ENCODE measurements at places on chromosomes 6 and 20.
A peak's percentile ranks its signal among the peaks of the same experiment; 100 is the strongest.

GRCh38 chr6:149727793-149728498 is 10.0 kb upstream of the LATS1 start:
- no peak for DNase-seq

- DNase-seq: peak; percentile 20
These were observed 537 bp downstream of the TCP1 start for GRCh38 chr6:159788753-159789376.

GRCh38 chr20:58650776-58651558 is at the start of gene STX16:
TSS of gene STX16 (plus strand) at chr20:58651283. CDS start at chr20:58652007, 724 bp downstream.
- peak; percentile 84 for DNase-seq

- DNase-seq: no peak
These were observed 60.4 kb downstream of the SOX4 start for GRCh38 chr6:21653905-21654304.

DNA sequence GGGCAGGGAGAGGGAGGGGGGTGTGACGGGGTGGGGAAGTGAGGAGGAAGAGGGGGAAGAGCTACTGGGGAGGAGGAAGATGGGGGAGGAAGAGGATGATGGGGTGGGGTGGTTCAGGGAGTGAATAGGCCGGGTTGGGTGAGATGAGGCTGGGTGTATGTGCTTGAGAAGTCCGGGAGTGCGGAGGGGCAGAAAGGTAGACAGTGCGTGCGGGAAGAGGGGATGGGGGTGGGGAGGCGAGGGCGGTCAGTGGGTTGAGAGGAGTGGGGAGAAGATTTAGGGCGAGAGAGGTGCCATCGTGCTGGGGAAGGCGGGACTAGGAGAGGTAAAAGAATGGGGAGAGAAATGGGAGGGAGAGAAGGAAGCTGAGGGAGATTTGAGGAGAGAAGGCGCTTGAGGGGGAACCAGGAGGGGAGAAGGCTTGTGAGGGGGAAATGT is 30.9 kb upstream of the NOTCH4 start:
- no peak for DNase-seq

GRCh38 chr20:44696315-44696714 is 18.9 kb upstream of the CCN5 start:
- DNase-seq: no peak

- DNase-seq: peak; percentile 71
These were observed 1.1 kb downstream of the CITED2 start for GRCh38 chr6:139373154-139373927.

GRCh38 chr6:1591926-1592325 is 17.8 kb upstream of the FOXC1 start:
- DNase-seq: no peak

GRCh38 chr20:14950633-14951032 is 613.2 kb upstream of the FLRT3 start:
- no peak for DNase-seq

DNA sequence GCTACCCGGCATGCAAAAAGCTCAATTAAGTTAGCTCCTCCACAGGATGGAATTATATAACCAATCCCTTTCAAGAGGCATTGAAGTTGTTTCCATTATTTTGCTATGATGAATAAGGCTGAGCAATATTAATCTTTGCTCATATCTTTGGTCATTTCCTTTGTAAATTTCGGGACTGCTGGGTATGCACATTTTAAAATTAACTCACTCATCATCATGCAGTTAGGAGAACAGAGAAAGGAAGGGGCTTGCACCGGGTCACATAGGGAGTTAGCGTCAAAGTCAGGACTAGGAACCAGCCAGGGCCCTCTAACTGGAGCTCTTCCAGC is 430 bp upstream of the FAM110A start:
- no peak for DNase-seq

- no peak for DNase-seq
These were observed 356 bp downstream of the BYSL start for GRCh38 chr6:41921712-41921998.

DNA sequence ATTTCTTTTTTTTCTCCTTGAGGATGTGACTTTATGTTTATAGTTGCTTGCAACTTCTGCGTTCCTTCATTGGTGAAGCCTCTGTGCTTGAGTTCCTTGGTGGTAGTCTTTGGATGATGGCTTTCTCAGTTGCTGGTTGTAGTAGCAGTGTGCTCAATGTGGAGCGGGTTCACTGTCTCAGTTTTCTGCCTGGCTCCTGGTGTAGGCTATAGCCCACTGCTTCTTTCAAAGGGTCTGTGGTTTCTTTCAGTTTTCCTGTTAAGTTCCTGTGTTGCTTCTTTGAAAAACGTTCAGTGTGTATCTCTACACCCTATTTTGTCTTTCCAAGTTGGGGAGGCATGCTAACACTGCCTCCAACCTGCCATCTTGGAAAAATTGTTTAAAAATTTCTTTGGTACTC is 33.9 kb upstream of the ZBTB24 start:
- no peak for DNase-seq

DNA sequence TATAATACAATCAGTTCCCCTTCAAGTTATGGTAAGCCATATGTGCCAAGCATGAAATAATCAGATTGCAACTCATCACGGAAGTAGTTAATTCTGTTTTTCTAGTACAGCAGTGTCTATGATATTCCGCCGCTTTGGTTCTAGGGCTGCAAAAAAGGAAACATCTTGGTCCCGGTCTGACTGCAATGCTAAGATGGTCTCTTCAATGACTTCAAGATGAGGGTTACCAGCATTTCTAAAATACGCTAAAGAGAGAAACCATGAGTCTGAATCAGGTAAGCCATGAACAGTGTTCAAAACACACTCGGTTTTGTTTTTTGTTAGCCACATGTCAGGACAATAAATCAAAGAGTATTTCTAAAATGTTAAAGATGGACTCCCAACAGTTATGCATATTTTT is 3.2 kb upstream of the ANKRD60 start:
- no peak for DNase-seq

- no peak for DNase-seq
These were observed 98.2 kb downstream of the PSMG4 start for GRCh38 chr6:3356824-3357420.

DNA sequence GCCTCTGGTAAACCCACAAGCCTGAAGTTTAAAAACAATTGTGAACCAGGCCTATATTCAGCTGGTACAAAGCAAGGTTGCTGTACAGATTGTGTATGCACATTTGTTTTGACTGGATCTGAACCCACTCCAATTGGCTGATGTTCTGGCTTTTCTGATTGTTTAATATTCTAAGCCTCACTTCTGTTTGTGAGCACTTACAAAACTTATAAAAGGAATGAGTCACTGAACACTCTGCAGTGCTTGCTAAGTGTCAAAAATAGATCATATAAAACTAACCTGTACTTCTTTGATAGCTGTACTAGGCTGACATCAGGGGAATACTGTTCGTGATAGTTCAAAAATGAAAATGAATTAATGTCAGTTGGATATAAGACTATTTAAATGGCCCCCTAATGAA is 12.1 kb downstream of the COL21A1 start:
- no peak for DNase-seq

DNA sequence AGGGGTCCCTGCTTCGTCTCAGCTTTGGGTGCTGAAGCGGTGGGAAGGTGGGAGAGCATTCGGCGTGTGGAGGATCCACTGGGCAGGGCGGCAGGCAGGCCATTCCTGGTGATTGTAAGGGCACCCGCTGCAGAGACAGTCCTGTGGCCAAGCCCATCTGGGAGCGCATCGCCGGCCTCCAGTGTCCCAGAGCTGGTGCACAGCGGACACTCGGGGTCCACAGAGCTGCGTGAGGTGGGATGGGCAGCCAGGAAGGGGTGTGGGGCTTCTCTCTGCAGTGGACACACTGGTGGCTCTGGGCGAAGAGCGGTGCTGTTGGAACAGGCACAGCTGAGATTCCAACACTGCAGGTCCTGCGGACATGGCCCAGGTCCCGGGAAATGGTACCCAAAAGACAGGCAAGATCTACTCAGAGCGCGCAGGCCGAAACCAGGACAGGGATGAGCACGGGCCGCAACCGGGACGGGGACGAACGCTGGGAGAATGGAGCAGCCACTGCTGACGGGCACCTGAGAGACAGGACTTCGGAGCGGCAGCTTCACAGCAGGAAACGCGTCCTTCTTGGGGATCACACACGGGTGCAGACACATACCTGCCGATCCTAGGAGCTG is 188.2 kb downstream of the ERMARD start:
- no peak for DNase-seq

DNA sequence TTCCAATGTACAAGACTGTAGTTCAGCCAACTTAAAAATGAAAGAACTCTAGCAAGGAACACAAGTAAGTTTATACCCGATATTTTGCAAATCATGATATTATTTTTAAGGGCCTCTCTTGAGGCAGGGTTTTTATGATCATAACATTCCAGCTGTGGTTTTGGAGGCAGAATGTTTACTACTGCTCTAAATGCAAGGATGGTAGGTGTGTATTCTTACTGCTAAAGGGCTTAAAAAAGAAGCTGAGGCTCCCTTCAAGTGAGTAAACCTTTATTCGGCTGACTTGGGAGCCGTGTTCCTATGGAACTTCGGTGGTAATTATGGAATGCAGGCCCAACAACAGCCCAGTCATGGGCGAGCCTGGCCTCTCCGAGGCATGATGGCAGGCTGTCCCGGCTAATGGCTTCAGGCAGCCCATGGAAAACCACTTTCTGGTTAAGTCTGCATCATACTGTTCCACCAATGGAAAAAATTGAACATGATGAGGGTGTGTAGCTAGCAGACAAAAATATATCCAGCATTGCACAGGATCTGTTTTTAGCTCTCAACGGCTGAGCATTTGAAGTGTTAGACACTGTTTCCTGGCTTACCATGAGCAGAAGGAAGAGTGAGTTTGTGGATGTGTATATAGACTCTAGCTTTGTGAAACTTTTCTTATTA is 111.5 kb downstream of the TIAM2 start:
- DNase-seq: no peak

DNA sequence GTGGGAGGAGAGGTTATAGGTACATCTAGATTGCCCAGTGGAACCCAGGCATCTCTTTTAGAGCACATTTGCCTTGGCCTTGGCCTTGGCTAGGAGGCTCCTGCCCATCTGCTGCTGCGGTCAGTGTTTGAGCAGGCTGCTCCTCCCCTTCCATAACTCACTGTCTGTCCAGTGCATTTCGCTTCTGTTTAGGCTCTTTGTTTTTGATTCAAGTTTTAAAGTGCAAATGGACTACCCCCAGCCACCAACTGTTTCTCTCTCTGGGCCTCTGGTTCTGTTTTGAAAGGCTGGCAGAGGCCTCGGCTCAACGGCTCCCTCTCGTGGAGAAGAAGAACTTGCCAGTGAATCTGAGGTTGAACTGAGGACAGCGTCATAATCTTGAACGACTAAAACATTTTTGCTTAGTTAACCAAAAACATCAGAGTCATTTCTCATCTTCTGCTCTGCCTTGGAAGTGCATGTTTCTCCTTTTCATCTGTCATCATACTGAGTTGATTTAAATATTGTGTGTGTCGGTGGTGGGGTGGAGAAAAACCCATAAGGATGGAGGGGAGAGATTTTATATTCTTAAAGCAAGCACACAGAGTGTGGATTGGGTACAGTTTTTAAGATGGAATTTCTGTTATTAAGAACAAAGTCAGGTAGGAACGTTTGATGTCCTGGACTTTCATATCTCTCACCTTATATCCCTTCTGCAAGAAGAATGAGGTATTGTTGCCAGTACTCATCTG is 171.4 kb downstream of the DTNBP1 start:
- peak; percentile 68 for DNase-seq

GRCh38 chr6:75526502-75527127 is 33.0 kb upstream of the FILIP1 start:
- peak; percentile 53 for DNase-seq

- no peak for DNase-seq
These were observed 153.0 kb downstream of the LRRC1 start for GRCh38 chr6:53947780-53948179.

DNA sequence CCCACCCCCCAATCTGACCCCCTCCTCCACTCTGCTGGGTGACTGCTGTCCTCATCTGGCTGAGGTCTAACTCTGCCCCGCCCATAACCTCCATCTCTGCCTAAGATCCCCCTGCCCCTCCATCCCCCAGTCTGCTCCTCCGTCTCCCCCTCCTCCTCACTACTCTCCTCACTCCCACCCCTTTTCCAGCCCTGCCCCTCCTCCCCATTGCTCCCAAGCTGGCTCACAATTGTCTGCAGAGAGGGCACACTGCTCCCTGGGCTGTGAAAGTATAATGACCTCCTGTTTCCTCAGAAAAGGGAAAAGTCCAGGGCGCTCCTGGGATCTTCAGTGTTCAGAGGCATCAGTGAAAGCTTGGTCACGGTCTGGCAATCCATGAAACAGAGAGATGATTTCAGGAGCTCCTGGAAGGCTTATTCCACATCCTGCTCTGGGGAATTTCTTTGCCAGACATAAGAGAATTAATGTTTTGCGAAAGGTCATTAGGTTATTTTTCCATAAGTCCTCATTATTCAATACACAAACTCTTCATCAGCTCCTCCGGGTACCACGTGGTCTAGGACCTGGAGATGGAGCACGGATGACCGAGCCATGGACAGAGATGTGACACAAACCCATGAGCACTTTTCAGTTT is 21.5 kb downstream of the CST5 start:
- DNase-seq: no peak

DNA sequence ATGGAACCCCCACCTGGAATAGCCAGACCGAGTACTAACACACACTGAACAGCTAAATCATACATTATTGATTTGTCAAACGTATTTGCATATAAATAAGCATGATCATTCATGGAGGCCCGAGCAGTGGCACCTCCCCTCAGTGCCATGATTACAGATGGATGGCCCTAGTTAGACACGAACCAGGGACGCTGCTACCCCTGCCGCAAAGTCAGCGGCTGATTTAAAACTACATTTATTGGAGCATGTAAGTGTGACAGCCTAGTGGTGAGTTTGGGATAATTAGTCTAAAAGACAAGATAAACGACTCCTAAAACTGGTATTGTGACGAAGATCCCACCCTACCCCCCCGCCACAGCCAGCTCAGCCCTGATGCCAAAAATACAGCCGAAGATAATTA is 159.1 kb upstream of the MAFB start:
- no peak for DNase-seq

DNA sequence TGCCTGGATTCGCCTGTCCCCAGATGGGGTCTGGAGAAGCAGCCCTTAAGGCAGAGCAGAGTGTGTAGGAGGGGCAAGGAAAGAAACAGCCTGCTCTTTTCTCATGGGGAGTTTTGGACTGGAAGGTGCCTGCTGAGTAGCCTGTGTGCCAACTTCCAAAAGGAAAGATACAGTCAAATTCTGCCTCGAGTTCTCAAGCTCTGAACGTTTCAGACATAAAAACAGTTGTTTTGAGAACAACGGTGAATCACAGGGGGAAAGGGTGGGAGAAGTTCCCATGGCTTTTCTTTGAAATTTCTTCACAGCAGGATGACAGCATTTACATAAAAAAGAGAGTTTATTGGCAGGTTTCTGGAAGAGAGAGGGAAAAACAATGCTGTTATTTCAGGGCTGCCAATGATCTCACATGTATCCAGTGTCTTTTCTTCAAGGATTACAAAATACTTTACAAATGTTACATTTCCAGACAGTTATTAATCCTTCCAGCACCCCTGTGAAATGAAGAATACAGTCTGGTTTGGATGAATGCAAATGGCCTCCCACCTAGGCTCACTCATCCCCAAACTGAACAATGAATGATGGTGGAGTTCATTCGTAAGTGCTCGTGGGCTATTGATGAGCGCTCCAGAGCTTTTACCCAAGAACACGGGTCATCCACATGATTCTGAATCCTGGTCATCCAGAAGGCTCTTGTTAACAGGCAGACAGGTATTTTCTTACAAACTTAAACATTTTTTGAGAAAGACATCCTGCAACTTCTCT is 33.8 kb upstream of the ECI2 start:
- DNase-seq: no peak

GRCh38 chr6:135118134-135118730 is 62.9 kb upstream of the MYB start:
- no peak for DNase-seq

- no peak for DNase-seq
These were observed 375.2 kb downstream of the CD109 start for GRCh38 chr6:74071214-74071613.
